Vagina (tissue), 2 donors: ENCODE measurements at places on chromosomes 13 and 19. TPM values are rescaled to one million over a fixed set of nuclear protein-coding genes. Genes with fewer than 3 reads are reported as not detected.

DNA sequence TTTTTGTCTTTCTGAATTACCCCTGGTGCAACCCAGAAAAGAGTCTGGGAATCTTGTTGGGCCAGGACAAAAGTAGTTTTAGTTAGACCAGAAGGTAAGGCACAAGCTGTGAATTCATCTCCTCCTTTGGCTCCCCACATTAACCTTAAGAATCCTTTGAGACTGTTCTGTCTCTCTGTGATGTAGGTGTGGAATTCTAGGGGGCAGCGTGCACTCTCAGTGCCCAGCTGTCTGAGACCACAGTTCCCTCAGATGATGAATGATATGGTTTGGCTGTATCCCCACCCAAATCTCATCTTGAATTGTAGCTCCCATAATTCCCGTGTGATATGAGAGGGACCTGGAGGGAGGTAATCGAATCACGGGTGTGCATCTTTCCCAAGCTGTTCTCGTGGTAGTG is 43.9 kb downstream of the ZNF506 start:
- no peak for DNase-seq

- peak; percentile 67 for DNase-seq
Measured at GRCh38 chr13:113879494-113880360, 15.9 kb upstream of the GAS6 start.

- no peak for DNase-seq
Measured at GRCh38 chr13:43300865-43301264, 277.5 kb downstream of the DNAJC15 start.

GRCh38 chr13:32905864-32906180 is 110.4 kb upstream of the KL start:
- no peak for DNase-seq

GRCh38 chr19:53655042-53655665 is 23.4 kb downstream of the DPRX start:
- no peak for DNase-seq

GRCh38 chr19:11355160-11356073 is at the start of gene PLPPR2:
TSS of gene PLPPR2 (plus strand) at chr19:11355432. CDS start at chr19:11357674, 2,242 bp downstream.
- DNase-seq: no peak

GRCh38 chr13:110351636-110352420 is 44.7 kb downstream of the COL4A2 start:
- DNase-seq: no peak

GRCh38 chr13:66981912-66982311 is 248.2 kb downstream of the PCDH9 start:
- no peak for DNase-seq

GRCh38 chr19:45981350-45981749 is 7.7 kb upstream of the NOVA2 start:
- DNase-seq: no peak

DNA sequence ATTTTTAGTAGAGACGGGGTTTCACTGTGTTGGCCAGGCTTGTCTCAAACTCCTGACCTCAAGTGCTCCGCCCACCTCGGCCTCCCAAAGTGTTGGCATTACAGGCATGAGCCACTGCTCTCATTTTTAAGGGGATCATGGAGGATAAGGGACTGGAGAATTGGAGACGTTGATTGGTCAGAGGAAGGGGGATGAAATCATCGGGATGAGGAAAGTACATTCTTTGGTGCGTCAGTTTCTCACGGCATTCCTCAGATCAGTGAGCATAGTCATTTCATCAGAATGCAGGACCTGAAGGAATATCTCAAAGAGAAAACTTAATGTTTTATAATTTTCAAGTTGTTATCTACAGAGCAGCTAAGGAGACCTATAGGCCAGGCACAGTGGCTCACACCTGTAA is 14.0 kb downstream of the ZNF114 start:
- no peak for DNase-seq

DNA sequence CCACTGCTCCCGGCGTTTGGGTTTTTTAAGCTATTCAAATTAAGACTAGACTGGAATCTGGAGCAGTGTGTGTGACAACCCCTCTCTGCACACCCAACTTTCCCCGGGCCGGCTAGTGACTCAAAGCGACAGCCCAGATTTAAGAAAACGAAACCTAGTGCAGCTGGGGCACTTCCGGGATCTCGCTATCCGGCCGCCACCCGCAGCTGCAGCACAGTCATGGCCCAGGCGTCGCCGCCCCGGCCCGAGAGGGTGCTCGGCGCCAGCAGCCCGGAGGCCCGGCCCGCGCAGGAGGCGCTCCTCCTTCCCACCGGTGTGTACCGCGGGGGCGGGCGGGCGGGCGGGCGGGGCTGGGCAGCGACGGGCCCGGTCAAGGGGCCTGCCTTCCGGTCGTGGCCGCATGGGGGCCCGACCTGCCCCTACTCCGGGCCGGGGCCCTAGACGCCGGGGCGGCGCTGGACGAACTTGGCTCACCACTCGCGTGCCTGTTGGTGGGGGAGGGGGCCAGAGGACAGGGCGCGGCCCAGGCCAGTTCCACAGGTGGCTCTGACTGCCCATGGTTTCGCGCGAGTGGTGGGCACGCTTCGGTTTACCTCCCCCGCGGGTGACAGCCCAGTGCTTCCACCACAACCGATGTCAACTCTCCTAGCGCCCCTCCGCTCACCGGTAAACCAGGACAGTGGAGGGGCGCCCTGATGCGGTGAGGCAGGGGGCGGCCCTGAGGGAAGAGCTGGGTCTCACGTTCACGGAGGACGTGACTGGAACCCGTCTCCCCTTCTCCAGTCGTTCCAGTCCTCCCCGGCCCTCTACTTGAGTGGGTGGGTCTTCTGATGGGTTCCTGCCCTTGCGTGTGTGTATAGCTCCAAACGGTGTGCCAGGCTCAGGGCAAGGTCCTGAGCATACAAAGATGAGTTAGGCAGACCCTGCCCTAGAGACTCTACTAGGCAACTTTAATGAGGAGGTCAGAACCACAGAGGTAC is at the start of gene PHF11:
TSS of gene PHF11 (plus strand) at position 171 of the 980 bp plus-strand sequence. CDS start at position 220, 49 bp downstream.
- DNase-seq: no peak

DNA sequence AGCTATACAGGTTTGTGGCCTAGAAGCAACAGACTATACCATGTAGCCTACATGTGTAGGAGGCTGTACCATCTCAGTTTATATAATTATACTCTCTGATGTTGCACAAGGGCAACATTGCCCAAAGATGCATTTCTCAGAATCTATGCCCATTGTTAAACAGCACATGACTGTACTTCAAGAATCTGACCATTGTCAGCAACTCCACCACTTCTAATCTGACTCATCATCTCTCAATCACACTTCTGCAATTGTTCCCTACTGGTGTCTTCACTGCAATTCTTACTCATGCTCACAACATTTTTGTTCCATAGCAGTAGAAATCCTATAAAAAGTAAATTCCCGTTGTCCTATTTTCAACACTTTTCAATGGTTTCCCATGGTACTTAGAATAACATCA is 63.9 kb upstream of the ATXN8OS start:
- DNase-seq: no peak

DNA sequence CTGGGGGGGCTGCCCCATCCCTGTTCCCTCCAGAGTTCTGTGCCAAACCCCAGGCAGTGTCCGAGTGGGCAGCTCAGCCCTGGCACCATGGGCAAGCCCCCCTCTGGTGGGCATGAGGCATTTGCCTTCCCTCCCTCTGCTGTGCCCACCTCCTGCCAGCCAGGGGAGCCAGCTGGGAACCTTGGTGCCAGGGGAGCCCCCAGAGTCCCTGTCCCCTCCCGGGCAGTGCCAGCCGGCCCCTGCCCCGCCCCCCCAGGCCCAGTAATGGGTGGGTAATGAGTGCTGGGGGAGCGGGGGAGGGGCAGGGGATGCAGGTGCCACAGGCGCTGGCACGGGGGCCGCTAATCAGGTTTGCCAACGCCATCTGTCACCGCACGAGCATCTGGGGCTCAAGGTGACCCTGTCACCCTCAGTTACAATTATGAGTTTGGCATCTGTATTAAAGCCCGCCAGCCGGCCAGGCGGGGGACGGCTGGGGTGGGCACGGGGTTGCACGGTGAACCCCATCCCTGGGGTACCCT is 5.9 kb downstream of the DAND5 start:
- DNase-seq: no peak

DNA sequence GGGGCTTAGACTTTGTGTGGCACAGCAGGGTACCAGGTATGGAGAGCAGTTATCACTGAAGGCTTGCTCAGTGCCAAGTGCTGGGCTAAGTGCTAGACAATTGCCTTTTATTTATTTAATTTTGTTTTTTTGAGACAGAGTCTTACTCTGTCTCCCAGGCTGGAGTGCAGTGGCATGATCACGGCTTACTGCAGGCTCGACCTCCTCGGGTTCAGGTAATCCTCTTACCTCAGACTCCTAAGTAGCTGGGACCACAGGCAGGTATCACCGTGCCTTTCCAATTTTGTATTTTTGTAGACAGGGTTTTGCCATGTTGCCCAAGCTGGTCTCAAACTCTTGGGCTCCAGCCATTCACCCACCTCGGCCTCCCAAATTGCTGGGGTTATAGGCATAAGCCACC is 256.9 kb downstream of the ZNF536 start:
- no peak for DNase-seq

- no peak for DNase-seq
Measured at GRCh38 chr13:34422956-34423355, 519.1 kb upstream of the NBEA start.

DNA sequence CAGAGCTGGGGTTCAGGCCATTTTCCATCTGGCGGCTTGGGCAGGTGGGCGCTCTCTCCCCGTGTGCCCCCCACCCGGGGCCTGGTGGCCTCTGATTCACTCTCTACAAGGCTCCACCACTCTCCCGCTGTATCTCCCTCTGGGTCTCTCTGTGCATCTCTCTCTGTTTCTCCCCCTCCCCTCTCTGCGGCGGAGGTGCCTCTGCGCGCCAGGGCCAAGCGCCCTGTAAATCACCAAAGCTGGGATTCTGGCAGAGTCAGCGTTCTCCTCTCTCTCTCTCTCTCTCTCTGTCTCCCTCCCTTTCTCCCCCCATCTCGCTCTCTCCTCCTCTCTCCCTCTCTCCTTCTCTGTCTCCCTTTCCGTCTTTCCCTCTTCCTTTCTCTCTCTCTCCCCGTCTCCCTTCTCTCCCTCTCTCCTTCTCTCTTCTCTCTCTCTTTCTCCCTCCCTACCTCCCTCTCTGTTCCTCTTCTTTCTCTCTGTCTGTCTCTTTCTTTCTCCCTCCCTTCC is 3.9 kb downstream of the NFIC start:
- no peak for DNase-seq

- no peak for DNase-seq
Measured at GRCh38 chr13:112171570-112171965, 104.6 kb downstream of the SOX1 start.

- no peak for DNase-seq
Measured at GRCh38 chr13:53121919-53122318, 93.3 kb downstream of the OLFM4 start.

DNA sequence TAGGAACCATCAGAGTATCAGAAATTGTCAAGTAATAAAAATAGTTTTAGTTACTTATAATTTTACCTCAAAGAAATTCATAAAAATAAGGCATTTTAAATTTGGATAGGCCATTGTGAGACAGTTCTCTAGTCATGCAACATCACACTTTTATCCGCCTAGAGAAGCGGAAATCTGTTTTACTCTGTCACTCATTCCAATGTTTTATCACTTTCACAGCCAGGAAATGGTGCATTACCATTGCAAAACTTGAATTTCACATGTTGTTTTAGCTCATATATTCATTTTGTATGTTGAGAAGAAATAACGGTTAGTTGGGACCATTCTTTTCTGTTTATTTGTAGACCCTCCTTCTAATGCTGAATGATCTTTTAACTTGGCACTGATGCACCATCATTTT is 427.2 kb downstream of the GPC6 start:
- no peak for DNase-seq

DNA sequence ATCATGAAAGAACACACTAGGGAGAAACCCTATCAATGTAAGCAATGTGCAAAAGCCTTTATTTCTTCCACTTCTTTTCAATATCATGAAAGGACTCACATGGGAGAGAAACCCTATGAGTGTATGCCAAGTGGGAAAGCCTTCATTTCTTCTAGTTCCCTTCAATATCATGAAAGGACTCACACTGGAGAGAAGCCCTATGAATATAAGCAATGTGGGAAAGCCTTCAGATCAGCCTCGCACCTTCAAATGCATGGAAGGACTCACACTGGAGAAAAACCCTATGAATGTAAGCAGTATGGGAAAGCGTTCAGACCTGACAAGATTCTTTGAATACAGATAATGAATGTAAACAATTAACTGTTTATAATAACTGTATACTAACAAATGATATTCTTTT is 15.0 kb upstream of the ZNF439 start:
- DNase-seq: no peak

DNA sequence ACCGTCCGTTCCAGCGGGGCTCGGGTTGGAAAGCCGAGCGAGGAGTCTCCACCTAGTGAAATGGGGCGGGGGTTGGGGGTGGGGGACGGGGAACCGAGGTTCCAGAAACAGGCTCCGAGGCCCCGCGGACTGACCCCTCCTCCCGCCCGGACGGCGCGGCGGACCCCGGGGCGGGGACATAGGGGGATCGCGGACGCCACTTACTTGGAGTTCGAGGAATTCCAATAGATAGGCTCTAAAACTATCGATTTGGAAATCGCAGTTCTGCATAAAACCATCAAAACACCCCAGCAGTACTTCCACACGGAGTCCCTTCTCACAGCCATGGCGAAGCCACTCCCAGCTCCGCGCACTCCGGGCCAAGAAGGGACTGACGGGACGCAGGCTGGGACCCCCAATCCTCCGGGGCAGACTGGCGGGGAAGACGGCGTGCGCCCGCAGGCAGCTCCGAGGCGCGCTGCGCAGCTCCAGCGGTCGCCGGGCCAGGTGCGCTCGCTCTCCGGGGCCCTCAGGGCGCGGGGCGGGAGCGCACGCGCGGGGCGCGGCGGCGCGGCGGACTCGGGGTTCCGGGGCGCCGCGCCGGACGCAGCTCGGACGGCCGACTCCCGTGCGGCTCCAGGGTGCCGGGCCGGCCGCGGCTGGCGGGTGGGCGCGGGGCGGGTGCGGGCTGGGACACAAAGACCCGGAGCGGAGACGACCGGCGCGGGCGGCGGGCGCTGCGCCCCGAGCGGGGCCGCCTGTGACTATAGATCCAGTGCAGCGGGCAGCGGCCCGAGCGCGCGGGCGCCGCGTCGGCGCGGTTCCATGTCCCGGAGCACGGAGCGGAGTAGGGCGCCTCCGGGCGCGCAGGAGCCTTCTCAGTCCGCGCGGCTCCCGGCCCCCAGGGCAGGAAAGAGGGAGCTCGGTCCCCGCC is 567 bp downstream of the EFNB2 start:
- no peak for DNase-seq

IFNL2 gene
- total RNA-seq: not detected

FSD1 gene
- 1.7 TPM for total RNA-seq

C19orf81 gene
- total RNA-seq: not detected

SBNO2 gene
- 54.0 TPM for total RNA-seq

KLHL1 gene
- total RNA-seq: not detected

PCDH9 gene
- total RNA-seq: 3.7 TPM

ZNF296 gene
- total RNA-seq: 5.6 TPM

S1PR5 gene
- 36.6 TPM for total RNA-seq

KIR2DL1 gene
- not detected for total RNA-seq

UHRF1 gene
- total RNA-seq: 2.0 TPM

ABHD8 gene
- 10.8 TPM for total RNA-seq

SLC10A2 gene
- not detected for total RNA-seq

KCNN1 gene
- total RNA-seq: 1.5 TPM

TMED1 gene
- total RNA-seq: 20.4 TPM
